ENCODE measurements at places on chromosomes 16 and 17.

- no peak for DNase-seq
Measured at GRCh38 chr17:42924891-42925290, 24.3 kb downstream of the G6PC1 start.

DNA sequence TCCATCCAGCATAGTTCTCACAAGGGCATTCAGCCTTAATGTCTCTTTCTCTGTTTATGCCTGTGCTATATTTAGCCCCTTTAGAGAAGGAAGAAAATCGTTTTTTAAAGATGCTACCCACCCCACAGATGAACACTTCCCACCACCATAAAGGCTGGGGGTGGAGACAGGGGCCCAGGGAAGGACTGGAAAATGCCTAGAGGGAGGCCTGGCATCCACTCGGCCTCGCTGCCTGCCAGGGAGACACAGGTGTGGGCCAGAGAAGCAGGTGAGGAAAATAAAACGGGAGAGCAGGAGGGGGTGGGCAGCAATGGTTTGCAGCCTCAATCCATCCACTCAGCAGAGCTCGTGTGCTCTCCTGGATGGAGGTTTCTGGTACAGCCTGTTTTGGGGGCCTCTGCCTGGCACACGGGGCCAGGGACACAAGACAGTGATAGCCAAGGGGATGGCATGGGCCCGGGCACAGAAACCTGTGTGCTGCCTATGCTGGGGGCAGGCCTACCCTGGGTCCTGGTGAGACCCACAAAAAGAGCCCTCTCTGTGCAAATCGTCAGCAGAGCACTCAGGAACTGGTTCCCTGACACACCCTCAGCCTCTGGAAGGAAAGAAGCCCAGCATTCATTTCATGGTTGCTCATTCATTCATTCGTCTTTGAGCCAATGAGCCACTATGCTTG, 121.4 kb downstream of the C16orf78 start:
- DNase-seq, result no peak

DNA sequence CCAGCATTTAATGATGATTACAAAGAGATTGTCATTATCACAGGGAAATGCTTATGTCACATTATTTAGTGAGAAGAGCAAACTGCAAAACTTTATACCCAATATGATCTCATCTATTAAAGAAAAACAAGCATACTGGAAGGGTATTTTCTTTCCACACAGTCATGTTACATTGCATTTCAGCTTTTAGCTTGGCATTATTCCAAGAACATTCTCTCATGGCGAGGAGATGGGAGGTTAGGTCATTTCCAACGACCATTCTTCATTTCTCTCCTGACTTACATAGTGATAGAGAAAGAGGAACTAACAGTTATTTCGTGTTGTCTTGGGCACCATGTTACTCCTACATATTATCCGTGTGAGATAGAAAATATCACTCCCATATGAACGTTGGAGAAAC, 309.4 kb upstream of the XYLT1 start:
- peak; percentile 1 for DNase-seq

GRCh38 chr17:12554251-12554650, 111.4 kb upstream of the MYOCD start:
- DNase-seq, result no peak

- no peak for DNase-seq
Measured at GRCh38 chr17:69524854-69525253, 110.4 kb downstream of the MAP2K6 start.

GRCh38 chr17:73562896-73563295, 81.3 kb downstream of the SDK2 start:
- DNase-seq, result no peak

GRCh38 chr16:61500851-61501250, 535.4 kb downstream of the CDH8 start:
- DNase-seq, result no peak

- DNase-seq, result no peak
Measured at GRCh38 chr17:19933221-19933620, 44.4 kb downstream of the AKAP10 start.

GRCh38 chr16:10876315-10876714, 687 bp upstream of the CIITA start:
- no peak for DNase-seq

DNA sequence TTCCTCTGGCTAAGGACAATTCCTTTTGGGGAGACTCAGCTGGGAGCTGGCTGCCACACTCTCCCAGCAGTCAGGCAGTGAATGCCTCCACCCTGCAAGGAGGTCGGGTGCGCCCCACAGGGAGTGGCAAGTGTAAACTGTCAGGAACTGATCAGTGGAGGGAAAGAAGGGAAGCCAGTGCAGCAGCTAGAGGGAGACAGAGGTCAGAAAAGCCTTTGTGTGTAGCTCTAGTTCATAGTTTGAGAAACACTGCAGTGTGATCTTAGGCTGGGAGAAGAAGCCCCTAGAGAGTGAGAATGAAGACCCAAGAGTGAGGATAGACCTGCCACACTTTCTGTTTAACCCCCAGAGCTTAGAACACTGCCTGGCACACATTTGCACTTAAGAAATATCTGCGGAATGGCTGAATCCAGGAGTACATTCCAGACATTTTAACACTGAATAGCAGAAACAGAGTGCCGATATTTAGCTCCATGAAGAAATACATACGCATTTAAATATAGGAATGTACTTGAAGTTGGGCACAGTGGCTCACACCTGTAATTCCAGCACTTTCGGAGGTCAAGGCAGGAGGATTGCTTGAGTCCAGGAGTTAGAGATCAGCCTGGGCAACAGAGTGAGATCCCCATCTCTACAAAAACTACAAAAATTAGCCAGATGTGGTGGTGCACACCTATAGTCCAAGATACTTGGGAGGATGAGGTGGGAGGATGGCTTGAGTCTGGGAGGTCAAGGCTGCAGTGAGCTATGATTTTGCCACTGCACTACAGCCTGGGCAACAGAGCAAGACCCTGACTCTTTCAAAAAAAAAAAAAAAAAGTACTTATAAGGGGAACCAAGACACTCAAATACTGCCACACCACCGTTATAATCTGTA, 11.1 kb upstream of the SLC5A11 start:
- DNase-seq, result no peak

All from tongue (tissue), 3 donors.